ENCODE measurements at places on chromosomes 16 and 17.

- DNase-seq: no peak
Measured at GRCh38 chr17:46776298-46777005, 42.0 kb downstream of the WNT3 start.

DNA sequence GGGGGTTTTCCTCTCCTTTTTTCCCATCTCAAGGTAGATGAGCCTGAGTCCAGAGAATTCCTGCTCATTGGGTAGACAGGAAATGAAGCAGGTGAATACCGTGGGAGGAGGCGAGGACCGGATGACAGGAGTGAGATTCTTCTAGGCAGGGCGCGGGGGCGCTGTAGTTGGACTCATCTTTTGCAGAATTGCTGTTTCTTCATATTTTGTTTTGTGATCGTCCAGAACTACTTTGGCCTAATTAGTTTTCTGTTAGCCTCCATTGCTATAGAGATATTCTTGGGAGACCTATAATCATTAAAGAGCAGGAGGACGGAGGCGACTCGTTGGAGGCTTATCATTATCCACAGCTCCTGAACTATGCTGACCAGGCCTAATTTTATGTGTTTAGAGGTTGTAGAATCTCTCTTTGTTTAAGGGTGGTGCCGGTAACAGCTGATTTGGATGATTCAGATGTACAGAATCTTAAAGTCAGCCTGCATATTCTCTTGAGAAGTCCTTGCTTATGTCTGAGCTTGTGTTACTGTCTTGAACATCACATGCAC, 650 bp downstream of the ATP6V0A1 start:
- no peak for DNase-seq

DNA sequence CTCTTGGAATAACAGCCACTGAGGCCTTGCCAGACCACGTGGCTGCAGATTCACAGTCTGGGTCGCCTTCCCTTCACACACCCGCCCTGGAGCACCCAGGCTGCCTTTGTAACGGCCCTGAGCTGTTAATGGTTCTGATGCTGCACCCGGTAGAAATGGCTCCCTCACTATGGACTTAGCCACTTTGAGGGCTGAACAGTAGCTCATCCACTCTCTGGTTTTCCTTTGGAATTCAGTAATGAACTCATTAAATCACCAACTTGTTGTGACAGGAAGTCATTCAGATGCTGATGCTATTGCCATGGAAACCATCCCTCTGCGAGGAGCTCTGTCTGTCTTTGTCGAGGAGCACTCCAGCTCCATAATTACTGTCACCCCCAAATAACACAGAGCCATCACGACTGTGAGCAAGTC, 59.2 kb downstream of the CDK5R1 start:
- DNase-seq: no peak

GRCh38 chr17:4256952-4257351, 6.8 kb downstream of the ANKFY1 start:
- DNase-seq: no peak

DNA sequence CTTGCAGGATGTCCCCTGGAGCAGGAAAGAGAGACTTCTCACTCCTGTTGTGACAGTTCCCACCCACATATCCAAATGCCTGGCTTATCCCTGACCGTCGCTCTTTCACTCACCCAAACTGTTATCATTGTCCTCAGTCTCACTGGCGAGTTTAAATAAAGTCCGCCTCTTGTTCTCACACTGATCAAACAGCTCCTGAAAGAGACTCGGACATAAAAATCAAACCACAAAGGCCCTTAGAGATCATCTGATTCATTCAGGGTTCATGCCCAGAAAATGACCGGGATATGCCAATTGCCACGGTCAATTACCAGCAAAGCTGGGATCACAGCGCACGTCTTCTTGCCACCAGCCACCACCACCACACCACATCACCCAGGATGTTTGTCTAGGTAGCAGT, 19.9 kb downstream of the GGA3 start:
- DNase-seq: no peak

- DNase-seq: no peak
Measured at GRCh38 chr17:11996722-11997146, 541 bp downstream of the ZNF18 start.

GRCh38 chr16:49631187-49632041, 224.5 kb downstream of the ZNF423 start:
- DNase-seq: no peak

DNA sequence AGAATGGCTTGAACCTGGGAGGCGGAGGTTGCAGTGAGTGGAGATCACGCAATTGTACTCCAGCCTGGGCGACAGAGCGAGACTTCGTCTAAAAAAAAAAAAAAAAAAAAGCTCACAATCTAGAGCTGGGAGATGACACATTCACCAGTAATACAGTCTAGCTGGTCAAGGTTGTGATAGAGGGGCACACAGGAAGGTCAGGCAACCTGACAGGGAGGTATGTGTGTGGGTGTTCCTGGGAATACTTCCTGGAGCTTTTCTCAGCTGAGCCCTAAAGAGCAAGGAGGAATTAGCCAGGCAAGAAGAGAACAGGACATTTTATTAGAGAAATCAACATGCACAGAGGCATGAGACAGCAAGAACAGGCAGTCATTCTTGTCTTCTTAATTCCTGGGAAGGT, 216.7 kb downstream of the SHISA9 start:
- no peak for DNase-seq

- no peak for DNase-seq
Measured at GRCh38 chr17:4318186-4318585, 48.3 kb downstream of the UBE2G1 start.

DNA sequence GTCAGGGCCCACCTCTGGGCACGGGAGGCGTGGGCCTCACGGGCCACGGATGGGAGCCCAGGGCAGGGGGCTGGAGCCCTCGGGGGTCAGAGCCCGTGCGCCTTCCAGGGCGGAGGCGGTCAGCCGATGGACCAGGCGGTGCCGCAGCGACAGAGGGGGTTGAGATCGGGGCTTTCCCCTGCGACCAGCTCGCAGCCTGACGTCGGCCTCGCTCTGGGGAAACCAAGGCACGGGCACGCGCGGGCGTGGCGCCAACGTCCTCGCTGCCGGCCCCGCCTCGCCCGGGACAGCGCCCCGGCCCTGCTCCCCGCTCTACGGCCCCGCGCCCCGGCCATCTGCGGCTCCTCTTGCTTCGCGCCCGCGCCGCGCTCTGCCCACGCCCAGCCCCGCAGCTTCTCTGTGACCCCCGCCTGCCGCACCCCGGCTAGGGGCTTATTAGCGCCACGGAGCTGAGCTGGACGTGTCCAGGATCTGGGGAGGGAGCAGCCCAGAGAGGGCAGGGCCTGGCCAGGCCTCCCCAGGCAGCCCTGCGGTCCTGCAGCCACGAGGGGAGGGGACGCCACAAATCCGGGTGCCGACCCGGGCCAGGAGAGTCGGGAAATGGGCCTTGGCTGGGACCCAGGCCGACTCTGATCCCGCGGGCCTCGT, 13.5 kb downstream of the ACTG1 start:
- DNase-seq: no peak

- no peak for DNase-seq
Measured at GRCh38 chr17:64356304-64356686, 34.4 kb downstream of the PECAM1 start.

GRCh38 chr16:86471896-86472295, 38.4 kb upstream of the FOXF1 start:
- no peak for DNase-seq

- no peak for DNase-seq
Measured at GRCh38 chr16:77277571-77277970, 78.4 kb downstream of the SYCE1L start.

DNA sequence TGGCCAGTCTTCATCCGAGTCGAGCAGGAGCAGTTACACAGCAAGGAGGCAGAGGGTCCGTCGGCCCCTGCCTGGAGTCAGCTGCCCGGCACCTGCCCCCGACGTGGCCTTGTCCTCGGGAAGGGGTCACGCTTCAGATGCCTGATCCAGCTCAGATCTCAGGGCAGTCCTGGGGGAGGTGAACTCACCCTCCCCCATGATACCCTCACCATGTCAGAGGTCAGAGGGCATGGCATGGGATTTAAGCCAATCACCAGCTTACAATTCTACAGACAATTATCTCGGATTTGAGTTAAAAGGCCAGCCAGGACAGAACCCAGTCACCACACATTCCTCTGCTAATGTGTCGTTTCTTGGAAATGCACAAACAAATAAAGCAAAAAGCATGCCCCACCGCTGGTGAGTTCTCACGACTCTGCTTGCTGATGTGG, 211.3 kb downstream of the FOXL1 start:
- no peak for DNase-seq

- DNase-seq: no peak
Measured at GRCh38 chr17:15403276-15403939, 62.0 kb upstream of the TEKT3 start.

DNA sequence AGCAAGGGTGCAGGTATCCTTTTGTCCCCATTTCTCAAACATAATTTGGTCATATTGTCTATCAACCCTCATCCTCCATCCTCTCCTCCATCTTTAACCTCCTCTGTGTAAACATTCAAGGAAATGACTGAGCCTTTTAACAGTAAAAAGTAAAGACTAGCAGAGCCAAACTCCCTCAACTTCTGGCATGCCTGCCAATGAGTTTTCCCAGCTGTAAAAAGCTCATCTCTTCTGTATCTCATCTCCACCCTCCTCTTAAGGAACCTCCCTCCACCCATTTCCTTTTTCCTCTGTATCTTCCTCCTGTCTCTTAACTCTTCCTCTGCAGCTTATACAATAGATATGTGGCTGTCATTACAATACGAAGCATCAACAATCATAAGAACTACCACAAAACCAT, 76.9 kb upstream of the PSMD7 start:
- DNase-seq: no peak

- DNase-seq: no peak
Measured at GRCh38 chr17:32916134-32916533, 11.8 kb upstream of the TMEM98 start.

- no peak for DNase-seq
Measured at GRCh38 chr16:2004795-2005517, 4.7 kb downstream of the ZNF598 start.

- no peak for DNase-seq
Measured at GRCh38 chr17:27315322-27315721, 21.4 kb downstream of the WSB1 start.

DNA sequence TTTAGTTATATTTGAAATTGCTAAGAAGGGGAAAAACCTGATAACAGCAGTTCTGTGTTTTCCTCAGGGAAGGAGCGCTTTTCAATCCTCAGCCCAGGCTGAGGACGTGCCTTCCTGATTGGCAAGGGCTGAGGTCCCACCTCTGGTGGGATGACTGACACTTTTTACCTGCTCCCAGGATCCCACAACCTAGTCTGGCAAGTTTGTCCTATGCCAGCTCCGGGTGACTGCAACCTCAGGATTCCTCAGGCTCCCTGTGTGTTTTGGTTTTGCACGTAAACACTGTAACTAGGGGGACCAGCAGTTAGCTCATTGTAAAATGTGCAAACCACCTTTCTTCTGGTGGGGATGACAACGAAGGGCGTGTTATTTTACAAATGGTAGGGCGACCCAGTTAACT, 7.5 kb downstream of the MARCHF10 start:
- no peak for DNase-seq
